Forelimb muscle (tissue), 1 donor: ENCODE measurements at places on chromosomes 16 and 17. TPM values are rescaled to one million over a fixed set of nuclear protein-coding genes. Genes with fewer than 3 reads are reported as not detected.

GRCh38 chr17:13002761-13003453 is 14.9 kb downstream of the ELAC2 start:
- peak; percentile 64 for DNase-seq

- DNase-seq: no peak
Observed at GRCh38 chr16:50677351-50677750, 3.8 kb downstream of the SNX20 start.

DNA sequence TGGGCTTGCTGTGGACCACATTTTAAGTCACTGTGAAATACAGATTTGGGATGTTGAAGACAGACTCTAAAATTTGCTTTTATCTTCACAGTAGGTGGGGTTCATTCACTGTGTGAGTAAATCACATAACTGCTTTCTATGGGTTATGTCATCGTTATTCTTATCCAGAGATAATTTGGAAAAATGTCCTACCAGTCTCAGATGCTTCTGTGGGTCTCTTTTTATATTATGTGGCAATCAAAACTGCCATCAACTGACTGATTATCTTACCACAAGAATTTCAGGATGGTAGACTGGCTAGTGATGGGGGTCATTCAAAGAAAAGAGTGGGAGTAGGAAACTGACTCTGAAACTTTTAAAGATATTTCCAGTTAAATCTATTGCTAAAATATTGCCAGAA is 3.1 kb downstream of the HSBP1 start:
- no peak for DNase-seq

SLC2A4 gene
- polyA plus RNA-seq: 39.2 TPM
